Fibroblast of lung (primary cell): ENCODE measurements at places on chromosomes 2 and 18. TPM values are rescaled to one million over a fixed set of nuclear protein-coding genes. Genes with fewer than 3 reads are reported as not detected.
A peak's percentile ranks its signal among the peaks of the same experiment; 100 is the strongest.

Gene FAM117B
- total RNA-seq = 1.8 and 2.8 TPM in 2 replicates

Gene WNT10A
- not detected in 2 replicates for total RNA-seq

DNA sequence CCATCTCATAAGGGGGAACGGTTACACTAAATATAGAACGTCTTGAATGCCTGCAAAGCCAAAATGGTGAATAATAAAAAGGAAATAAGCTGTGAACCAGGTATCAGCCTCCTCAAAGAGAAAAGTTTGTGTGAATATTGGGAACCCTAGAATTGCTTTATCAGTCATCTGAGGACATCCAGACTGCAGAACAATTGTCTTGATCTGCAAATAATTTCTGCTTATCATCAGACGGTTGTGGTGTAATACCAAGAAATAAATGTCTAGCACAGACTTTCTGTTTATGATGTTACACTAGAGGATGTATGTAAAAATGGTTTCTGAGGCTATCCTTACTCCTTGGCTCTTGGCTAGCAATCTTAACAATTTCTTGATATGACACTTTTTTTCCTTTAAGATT, 53.5 kb upstream of the SLC25A52 start:
- H3K36me3 ChIP-seq = no peaks in the 10 kb centered on the region
- no peaks in the 10 kb centered on the region for H3K4me1 ChIP-seq
- no peaks in the 10 kb centered on the region for H3K27me3 ChIP-seq
- no peak overlapping the region for H3K4me3 ChIP-seq
- DNase-seq = no peak
- no peak overlapping the region for H3K27ac ChIP-seq

GRCh38 chr18:50721451-50722120, 98.2 kb downstream of the MRO start:
- no peak overlapping the region for H3K27ac ChIP-seq
- H3K4me3 ChIP-seq = no peak overlapping the region
- H3K36me3 ChIP-seq = no peaks in the 10 kb centered on the region
- no peaks in the 10 kb centered on the region for H3K4me1 ChIP-seq
- DNase-seq = no peak

- no peaks in the 10 kb centered on the region for H3K27me3 ChIP-seq
- H3K4me1 ChIP-seq = no peaks in the 10 kb centered on the region
- no peak overlapping the region for H3K27ac ChIP-seq
- no peak overlapping the region for H3K4me3 ChIP-seq
Observed at GRCh38 chr2:79711098-79711497, 198.2 kb downstream of the CTNNA2 start.

DNA sequence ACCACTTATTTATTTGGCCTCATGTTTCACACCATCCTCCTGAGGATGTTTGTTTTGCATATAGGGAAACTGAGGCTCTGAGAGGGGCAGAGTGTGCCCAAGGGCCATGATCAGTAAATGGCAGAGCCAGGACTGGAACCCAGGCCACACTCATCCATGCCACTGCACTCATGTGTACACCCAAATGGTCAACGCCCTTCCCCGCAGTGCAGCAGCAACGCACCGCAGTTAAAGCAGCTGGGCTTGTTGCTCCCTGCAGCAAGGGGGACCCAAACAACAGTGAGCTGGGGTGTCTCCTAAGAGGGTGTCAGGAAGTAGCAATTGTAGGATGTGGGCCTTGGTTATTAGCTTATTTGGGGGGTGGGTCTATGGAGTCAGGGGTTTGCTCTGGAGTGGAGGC, 36.6 kb downstream of the ZAP70 start:
- H3K27me3 ChIP-seq = no peaks in the 10 kb centered on the region
- H3K27ac ChIP-seq = no peak overlapping the region
- no peaks in the 10 kb centered on the region for H3K36me3 ChIP-seq
- DNase-seq = no peak
- H3K4me1 ChIP-seq = no peaks in the 10 kb centered on the region

GRCh38 chr18:59096098-59096789, 43.4 kb upstream of the SEC11C start:
- H3K27ac ChIP-seq = no peak overlapping the region
- peaks cover 16% of the 10 kb centered on the region for H3K27me3 ChIP-seq
- H3K4me3 ChIP-seq = no peak overlapping the region
- no peaks in the 10 kb centered on the region for H3K36me3 ChIP-seq

DNA sequence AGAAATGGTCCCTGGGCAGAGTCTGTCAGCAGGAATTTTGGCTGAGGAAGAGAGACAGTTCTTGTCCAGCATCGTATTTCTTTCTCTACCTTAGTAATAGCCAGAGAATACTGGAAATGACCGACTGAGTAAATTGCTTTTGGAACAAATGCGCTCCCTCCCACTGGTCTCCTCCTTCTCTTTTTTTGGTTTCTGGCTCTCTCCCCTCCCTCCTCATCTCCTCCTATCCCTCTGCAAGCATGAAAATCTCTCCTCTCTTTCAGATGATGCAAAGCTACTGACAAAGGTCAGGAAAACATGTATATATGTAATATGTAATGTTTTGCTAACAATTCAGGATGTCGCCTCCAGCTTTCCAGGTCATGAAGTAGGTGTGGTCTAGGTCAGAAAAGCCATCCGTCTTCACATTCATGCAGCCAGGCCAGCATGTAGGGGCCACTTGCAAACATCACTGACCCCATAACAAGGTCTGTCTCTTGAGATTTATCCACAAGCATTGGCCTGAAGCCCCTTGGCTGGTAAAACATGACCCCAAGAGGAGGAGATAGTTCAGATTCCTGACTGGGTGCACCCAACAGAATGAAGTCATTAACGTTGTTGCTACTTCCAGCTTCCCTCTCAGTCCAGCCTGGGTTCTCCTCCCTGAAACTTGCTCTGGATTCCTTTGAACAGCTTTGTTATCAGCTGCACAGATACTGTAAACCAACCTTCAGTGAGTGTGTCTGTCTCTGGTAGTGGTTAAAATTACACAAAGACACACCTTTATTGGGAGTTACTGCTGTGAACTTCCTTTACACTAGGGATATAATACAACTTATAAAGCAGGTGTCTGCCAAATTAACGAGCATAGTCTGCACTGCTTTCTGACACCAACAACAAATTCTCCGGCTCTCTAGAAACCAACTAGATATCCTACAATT, 864.4 kb upstream of the KLHL29 start:
- no peaks in the 10 kb centered on the region for H3K4me1 ChIP-seq
- H3K4me3 ChIP-seq = no peak overlapping the region
- no peak overlapping the region for H3K27ac ChIP-seq
- no peaks in the 10 kb centered on the region for H3K27me3 ChIP-seq
- DNase-seq = no peak
- H3K36me3 ChIP-seq = no peaks in the 10 kb centered on the region

- H3K27me3 ChIP-seq = no peaks in the 10 kb centered on the region
Observed at GRCh38 chr2:236294647-236295046, 30.4 kb upstream of the ASB18 start.

DNA sequence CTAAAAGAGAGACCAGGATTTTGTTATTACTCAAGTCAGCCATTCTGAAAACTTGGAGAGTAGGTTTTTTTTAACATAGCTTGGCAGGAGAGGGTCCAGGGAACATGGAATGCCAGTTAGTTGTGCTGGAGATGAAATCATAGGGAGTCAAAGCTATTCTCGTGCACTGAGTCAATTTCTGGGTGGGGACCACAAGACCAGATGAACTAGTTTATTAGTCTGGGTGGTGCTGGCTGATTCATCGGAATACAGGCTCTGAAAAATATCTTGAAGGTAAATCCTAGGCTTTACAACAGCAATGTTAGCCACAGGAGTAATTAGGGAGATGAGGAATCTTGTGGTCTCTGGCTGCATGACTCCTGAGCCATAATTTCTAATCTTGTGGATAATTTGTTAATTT, 921.4 kb downstream of the TRIB2 start:
- no peaks in the 10 kb centered on the region for H3K4me1 ChIP-seq
- DNase-seq = peak; percentile 81
- H3K27ac ChIP-seq = no peak overlapping the region
- no peaks in the 10 kb centered on the region for H3K36me3 ChIP-seq

DNA sequence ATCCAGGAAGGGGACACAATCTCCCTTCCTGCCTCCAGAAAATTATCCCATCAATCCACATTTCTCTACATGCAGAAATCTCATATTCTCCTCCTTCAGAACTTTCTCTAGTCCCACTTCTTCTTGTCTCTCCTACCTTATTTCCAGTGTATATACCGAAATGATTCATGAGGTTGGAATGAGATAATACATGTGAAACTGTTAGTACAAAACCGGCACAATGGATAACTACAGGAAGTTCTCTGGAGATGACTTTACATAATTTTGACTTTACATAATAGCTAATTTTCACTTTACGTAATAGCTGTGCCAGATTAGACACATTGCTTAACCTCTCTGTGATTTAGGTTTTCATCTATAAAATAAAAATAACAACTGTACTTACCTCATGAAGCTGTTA, 801.3 kb downstream of the ERBB4 start:
- H3K4me1 ChIP-seq = no peaks in the 10 kb centered on the region
- DNase-seq = no peak
- no peaks in the 10 kb centered on the region for H3K27me3 ChIP-seq
- H3K27ac ChIP-seq = no peak overlapping the region
- no peak overlapping the region for H3K4me3 ChIP-seq
